ENCODE measurements at places on chromosomes 13 and 19. TPM values are rescaled to one million over a fixed set of nuclear protein-coding genes. Genes with fewer than 3 reads are reported as not detected.

DNA sequence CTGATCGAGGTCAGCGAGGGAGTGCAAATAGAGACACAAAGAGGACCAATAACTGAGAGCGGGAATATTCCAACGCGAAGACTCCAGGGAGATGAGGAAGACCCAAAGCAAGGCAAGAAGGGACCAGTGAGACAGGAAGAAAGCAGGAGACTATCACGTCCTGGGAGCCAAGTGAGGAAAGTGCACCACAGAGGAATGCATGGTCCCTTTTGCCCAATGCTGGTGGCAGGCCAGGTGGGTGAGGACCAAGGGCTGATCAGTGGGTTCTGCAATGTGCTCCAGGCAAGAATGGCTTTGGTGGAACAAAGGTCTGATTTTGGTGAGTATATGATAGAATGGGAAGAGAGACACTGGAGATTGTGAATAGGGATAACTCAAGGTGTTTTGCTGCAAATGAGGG lies 25.4 kb downstream of the CHST8 start:
- no peak overlapping the region for H3K4me3 ChIP-seq
- H3K27ac ChIP-seq = no peak overlapping the region
- H3K36me3 ChIP-seq = no peaks in the 10 kb centered on the region

Gene ATP12A
- total RNA-seq = 0.05 TPM

Gene ZNF296
- total RNA-seq = 6.2 TPM

GRCh38 chr19:6226444-6227155 lies 53.2 kb downstream of the MLLT1 start:
- H3K36me3 ChIP-seq = peaks cover 12% of the 10 kb centered on the region
- no peak for DNase-seq
- no peak overlapping the region for H3K4me3 ChIP-seq

Gene ACOD1
- total RNA-seq = not detected

DNA sequence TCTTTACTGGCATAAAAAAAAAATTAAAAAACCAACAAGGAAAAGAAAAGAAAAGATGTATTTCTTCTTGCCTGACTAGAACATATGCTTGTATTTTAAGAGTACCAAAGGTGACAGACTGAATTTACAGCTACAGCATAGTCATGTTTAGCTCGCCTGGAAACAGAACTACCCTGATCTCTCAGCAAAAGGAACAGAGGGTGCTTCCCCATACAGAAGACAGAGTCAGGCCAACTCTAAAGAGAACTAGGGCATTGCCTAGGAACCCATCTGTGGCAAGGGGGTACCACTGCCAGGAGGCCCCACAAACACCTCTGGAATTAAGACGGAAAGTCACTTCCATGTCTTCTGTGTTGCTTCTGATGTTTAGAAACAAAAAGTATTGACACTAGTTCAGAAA lies 252.1 kb upstream of the STARD13 start:
- H3K27ac ChIP-seq = no peak overlapping the region
- H3K4me3 ChIP-seq = no peak overlapping the region
- H3K36me3 ChIP-seq = peaks cover 10% of the 10 kb centered on the region
- peaks cover 13% of the 10 kb centered on the region for H3K4me1 ChIP-seq
- no peaks in the 10 kb centered on the region for H3K27me3 ChIP-seq

GRCh38 chr13:74080762-74081161 lies 53.4 kb downstream of the KLF12 start:
- no peak overlapping the region for H3K4me3 ChIP-seq
- peaks cover 16% of the 10 kb centered on the region for H3K4me1 ChIP-seq
- H3K36me3 ChIP-seq = peaks cover 38% of the 10 kb centered on the region
- no peaks in the 10 kb centered on the region for H3K27me3 ChIP-seq
- DNase-seq = no peak

DNA sequence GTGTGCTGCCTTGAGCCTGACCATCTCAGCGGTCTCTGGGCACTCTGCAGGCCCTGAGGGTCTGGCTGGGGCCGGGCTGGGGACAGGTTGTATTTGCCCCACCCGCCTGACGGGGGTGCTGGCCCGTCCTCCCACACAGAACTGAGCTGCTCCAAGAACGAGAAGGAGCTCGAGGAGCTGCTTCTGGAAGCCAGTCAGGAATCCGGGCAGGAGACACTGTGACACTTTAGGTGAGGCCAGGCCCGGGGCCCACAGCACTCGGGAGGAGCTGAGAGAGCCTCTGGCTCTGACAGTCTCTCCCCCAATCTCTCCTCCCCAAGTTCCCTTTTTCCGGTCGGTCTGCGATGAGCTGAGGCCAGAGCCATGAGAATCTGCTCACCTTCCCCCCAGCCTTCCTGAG lies 14.5 kb downstream of the NKPD1 start:
- no peak for DNase-seq
- no peak overlapping the region for H3K4me3 ChIP-seq
- H3K4me1 ChIP-seq = peaks cover 14% of the 10 kb centered on the region
- peaks cover 13% of the 10 kb centered on the region for H3K36me3 ChIP-seq
- peaks cover under 1% of the 10 kb centered on the region for H3K27me3 ChIP-seq

DNA sequence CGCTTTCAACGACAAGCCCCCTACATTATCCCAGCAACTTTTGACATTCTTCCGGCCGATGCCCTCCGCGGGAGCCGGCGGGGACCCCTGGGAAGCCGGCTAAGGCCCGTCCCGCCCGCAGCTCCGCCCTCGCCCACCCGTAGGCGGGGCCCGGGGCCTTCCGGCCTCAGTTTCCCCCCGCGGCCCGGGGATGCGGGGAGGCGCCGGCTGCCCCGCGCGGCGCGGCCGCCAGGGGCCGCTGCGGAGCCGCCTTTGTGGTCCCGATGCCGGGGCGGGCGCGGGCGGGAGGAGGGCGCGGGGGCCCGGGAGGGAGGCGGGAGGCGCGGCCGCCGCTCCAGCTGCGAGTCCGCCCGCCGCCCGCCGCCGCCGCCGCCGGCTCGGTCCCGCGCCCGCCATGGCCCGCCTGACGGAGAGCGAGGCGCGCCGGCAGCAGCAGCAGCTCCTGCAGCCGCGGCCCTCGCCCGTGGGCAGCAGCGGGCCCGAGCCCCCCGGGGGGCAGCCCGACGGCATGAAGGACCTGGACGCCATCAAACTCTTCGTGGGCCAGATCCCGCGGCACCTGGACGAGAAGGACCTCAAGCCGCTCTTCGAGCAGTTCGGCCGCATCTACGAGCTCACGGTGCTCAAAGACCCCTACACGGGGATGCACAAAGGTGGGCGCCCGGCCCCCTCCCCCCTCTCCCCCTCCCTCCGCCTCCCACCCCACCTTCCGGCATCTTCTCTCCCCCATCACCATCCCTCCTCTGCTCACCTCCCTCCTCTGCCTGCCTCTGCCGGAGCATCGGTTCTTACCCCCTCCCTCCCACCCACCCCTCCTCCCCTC lies at the start of gene CELF5:
Gene CELF5, plus strand, starts transcription at position 316 of the 823 bp plus-strand sequence. Its CDS starts 79 bp downstream, at position 395.
- peak; percentile 61 for DNase-seq
- no peaks in the 10 kb centered on the region for H3K4me1 ChIP-seq
- no peak within 1 kb of the TSS for H3K27ac ChIP-seq

- H3K4me3 ChIP-seq = no peak overlapping the region
- H3K27ac ChIP-seq = no peak overlapping the region
- H3K27me3 ChIP-seq = no peaks in the 10 kb centered on the region
- H3K36me3 ChIP-seq = peaks cover 15% of the 10 kb centered on the region
These were observed 12.5 kb upstream of the MZF1 start for GRCh38 chr19:58585442-58586132.

DNA sequence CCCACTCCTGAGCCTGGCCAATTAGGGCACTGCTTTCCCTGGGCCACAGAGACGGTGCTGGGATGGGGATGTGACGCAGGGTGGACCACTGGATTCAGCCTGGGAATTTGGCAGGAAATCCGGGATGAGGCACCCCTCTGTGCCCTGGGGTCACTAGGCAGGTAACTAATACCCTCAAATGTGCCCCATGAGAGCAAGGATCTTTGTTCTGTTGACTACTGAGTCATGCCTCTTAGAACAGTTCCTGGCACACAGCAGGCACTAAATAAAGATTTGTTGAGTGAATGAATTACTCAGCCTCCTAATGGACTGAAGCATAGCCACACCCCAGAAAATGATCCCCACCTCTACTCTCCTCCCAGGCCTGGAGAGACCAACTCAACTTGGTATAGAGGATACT lies 15.9 kb downstream of the OPA3 start:
- no peaks in the 10 kb centered on the region for H3K36me3 ChIP-seq
- no peak overlapping the region for H3K27ac ChIP-seq
- no peak overlapping the region for H3K4me3 ChIP-seq
- no peaks in the 10 kb centered on the region for H3K27me3 ChIP-seq
- peaks cover 16% of the 10 kb centered on the region for H3K4me1 ChIP-seq

- no peak for DNase-seq
- H3K27me3 ChIP-seq = no peaks in the 10 kb centered on the region
- H3K27ac ChIP-seq = peak overlapping the region; percentile 99
- peaks cover 31% of the 10 kb centered on the region for H3K36me3 ChIP-seq
These were observed 442 bp downstream of the RAB8A start for GRCh38 chr19:16111909-16112752.

DNA sequence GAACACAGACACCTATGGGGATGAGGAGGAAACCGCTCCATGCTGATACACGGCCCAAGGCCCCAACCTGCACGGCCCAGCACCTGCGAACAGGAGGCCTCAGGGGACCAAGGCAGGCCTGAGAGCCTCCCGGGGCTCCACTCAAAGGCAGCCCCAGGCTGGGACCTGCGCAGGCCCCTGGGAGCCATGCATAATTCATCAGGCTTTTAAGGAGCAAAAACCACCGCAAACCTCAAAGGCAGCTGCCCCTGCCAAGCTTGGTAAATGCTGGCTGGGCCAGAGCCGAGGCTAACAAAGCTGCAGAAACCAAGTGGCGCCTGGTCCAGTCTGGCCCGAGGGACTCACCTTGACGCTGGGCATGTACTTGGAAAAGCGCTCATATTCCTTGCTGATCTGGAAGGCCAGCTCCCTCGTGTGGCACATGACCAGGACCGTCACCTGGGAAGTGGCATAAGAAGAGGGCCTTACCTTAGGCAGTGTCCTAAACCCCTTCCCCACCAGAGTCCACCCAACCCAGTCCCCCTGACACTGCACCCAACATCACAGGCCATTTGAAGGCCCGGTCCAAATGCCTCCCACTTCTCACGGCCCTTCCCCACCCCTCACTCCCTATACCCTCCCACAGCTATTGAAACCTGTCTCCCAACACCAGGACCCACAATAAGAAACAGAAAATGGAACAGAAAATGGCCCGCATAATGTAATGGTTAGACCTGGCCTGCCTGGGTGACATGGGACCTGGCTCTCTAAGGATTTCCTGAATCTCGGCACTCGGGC lies 7.8 kb downstream of the DDX39A start:
- DNase-seq = no peak
- H3K4me1 ChIP-seq = peaks cover 66% of the 10 kb centered on the region
- peak overlapping the region; percentile 61 for H3K27ac ChIP-seq

DNA sequence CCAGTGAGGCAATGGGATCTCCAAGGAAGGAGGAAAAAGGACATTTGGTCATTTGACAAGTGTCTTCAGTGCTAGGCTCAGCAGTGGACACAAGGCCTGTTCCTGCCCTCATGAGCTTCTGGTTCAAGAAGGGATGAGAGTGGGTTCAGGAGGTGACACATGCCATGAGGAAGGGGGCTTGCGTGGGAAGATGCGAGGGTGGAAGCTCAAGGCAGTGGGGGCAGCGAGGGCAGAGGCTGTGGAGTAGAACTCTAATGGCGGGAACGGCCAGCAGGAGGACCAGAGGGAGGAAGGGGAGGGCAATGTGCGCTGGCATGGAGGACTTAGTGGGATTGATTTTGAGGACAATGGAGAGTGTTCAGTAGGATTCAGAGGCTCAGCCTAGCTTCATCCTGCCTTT lies 3.3 kb downstream of the PIK3R2 start:
- peaks cover 4% of the 10 kb centered on the region for H3K36me3 ChIP-seq
- no peak overlapping the region for H3K4me3 ChIP-seq
- H3K27ac ChIP-seq = no peak overlapping the region
- DNase-seq = no peak

GRCh38 chr19:41175801-41176777 lies 16.9 kb upstream of the CYP2S1 start:
- DNase-seq = peak; percentile 75
- H3K4me1 ChIP-seq = peaks cover 12% of the 10 kb centered on the region
- H3K27ac ChIP-seq = peak overlapping the region; percentile 65
- no peaks in the 10 kb centered on the region for H3K36me3 ChIP-seq
- peak overlapping the region; percentile 6 for H3K4me3 ChIP-seq

- no peaks in the 10 kb centered on the region for H3K36me3 ChIP-seq
- no peaks in the 10 kb centered on the region for H3K4me1 ChIP-seq
- DNase-seq = no peak
- no peak overlapping the region for H3K27ac ChIP-seq
- no peak overlapping the region for H3K4me3 ChIP-seq
- H3K27me3 ChIP-seq = peaks cover 4% of the 10 kb centered on the region
These were observed 14.4 kb upstream of the SACS start for GRCh38 chr13:23447927-23448326.

GRCh38 chr13:112943309-112944125 lies 25.5 kb upstream of the MCF2L start:
- peaks cover 7% of the 10 kb centered on the region for H3K4me1 ChIP-seq
- peak overlapping the region; percentile 67 for H3K4me3 ChIP-seq
- peak; percentile 33 for DNase-seq
- H3K36me3 ChIP-seq = no peaks in the 10 kb centered on the region
- no peak overlapping the region for H3K27ac ChIP-seq

DNA sequence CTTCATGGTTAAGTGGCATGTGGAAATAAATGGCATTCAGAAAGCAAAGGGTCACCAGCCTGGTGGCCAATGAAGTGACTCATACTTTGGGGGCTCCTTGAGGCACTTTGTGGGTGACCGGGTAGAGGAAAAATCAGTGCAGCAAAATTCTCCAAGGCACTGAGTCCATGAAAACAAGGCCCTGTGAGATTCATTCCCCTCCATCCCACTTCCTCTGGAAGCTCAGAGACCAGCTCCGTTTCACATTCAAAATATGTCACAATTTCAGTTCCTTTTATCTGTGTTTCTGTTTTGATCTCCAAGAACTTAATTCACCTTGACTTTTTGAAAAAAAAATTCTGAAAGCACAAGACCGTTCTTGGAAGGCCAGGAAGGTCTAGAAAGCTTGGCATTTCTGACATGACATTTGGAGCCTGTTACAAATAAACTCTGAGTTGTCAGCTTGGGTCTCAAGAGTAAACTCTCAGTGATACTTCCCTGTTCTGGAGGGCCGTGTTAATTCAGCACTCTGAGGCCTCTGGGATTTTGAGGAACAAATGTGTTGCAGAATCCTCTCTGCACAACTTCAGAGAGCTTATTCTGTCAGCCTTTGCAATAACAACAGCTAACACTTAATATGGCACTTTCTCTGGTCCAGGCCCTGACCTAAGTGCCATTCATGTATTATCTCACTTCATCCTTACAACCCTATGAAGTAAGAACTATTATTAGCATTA lies 6.8 kb downstream of the CYSLTR2 start:
- no peaks in the 10 kb centered on the region for H3K27me3 ChIP-seq
- H3K36me3 ChIP-seq = no peaks in the 10 kb centered on the region
- peaks cover 9% of the 10 kb centered on the region for H3K4me1 ChIP-seq
- no peak overlapping the region for H3K4me3 ChIP-seq

DNA sequence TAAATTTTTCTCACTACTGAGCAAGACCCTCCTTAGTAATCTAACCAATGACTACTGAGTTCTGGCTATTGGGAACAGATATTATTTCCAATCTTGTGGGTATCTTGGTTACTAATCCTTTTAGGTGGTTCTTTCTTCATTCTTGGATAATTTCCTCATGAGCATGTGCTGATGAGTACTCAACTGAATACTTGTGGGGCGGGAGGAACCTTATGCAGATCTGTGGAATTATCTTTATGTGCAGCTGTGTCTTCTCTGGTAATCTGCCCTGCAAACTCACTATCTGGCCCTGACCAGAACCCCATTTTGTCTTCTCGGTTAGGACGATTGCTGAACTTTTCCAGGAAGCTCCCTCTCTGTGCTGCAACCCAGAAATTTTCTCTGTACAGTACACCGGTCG lies 89.7 kb upstream of the TRPC4 start:
- H3K4me3 ChIP-seq = no peak overlapping the region
- no peak for DNase-seq
- H3K27ac ChIP-seq = no peak overlapping the region
- no peaks in the 10 kb centered on the region for H3K27me3 ChIP-seq
- H3K36me3 ChIP-seq = no peaks in the 10 kb centered on the region
- H3K4me1 ChIP-seq = no peaks in the 10 kb centered on the region
